ENCODE measurements at places on chromosomes 7 and 10.

DNA sequence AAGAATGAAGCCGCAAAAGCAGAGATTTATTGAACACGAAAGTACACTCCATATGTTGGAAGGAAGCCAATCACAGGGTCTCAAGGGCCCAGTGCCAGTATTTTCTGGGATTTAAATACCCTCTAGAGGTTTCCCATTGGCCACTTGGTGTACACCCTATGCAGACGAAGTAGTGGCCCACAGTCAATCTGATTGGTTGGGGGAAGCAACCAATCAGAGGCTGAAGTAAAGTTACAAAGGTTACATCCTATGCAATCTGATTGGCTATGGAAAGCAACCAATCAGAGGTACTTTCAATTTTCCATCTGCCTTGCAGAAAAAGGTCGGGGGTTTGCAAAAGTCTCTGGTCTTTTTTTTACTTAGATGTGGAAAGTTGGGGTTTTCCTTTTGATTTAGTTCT is 481.3 kb upstream of the NRP1 start:
- no peak for DNase-seq

DNA sequence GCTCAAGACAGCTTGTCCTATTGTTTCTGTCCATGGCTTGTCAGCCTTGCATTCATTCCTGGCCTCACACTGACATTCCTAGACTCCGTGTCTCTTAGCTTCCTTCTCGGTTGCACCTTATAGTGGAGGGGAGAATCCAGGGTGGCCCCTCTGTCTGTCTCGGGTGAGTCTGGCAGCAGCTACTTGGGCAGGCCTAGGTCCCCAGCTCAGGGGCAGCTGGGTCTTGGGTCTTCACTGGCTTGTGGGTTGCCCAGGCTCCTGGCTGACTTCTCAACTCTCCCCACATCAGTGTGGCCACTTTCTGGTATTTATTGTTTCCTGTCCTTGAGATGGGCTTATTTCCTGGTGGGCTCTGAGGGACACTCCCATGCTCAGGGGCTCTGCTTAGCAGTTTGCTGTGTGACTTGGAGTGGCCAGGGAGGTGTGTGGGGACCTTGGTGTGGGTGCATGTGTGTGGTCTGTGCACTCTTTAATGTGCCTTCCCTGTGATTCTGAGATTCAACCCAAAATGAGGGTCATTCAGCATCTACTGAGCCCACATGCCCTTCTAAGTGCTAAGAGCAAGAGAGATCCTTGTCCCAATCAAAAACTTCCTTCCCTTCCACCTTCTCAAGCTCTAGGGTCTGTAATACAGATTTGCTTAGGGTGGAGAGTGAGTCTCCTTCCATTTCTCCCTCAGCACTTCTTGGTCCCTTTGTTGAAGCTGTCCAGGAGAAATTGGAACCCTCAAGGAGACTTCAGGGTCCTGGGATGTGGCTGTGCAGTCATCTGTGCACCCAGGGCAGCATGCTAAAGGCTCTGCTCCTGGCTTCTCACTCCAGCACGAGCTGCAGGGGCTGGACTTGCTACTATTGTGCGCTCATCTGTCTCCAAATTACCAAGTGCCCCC is 20.1 kb downstream of the UPP1 start:
- no peak for DNase-seq

DNA sequence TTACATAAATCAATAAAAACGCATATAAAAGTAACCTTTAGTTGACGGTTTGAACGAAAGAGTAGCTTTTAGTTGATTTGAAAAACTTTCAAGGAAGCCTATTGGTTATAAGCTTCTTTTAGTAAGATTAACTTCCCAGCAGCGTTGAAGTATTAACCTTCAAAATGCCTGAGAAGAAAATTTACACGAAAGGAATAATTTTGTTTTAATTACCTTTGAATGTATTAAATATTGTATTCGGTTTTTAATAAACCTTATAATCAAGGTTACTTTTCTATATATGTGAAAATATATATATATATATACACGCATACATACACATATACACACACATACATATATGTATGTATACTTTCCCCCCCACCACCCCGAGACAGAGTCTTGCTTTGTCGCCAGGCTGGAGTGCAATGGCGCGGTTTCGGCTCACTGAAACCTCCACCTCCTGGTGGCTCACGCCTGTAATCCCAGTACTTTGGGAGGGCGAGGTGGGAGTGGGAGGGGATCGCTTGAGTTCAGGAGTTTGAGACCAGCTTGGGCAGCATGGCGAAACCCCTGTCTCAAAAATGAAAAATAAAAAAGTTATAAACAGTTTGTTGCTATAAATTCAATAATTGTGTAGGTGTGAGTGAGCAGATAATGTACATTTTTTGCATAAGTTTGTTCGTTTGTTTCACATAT is 57.6 kb upstream of the EZH2 start:
- peak; percentile 28 for DNase-seq

GRCh38 chr7:66928388-66928787 is 7.4 kb downstream of the TMEM248 start:
- DNase-seq, result no peak

DNA sequence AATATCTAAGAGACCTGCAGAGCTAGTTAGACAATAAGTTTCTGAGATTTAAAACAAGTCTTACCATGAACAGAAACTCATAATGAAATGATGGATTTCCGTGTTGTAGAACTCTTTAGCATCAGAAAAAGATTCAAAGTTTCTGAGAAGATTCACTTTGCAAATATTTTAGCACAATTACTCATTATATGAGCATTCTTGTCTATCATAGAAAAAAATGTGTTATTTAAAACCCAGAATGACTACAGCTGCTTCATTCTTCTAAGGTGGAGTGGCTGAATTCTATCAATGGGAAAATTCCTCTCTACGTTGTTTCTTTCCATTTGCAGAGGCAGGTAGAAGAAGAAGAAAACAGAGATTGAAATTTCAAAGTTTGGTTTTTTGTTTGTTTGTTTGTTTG is 21.0 kb upstream of the RALA start:
- no peak for DNase-seq

GRCh38 chr10:113053881-113054280 is 103.8 kb downstream of the TCF7L2 start:
- DNase-seq, result peak; percentile 77

- no peak for DNase-seq
These were observed 60.8 kb upstream of the BTRC start for GRCh38 chr10:101293007-101293723.

DNA sequence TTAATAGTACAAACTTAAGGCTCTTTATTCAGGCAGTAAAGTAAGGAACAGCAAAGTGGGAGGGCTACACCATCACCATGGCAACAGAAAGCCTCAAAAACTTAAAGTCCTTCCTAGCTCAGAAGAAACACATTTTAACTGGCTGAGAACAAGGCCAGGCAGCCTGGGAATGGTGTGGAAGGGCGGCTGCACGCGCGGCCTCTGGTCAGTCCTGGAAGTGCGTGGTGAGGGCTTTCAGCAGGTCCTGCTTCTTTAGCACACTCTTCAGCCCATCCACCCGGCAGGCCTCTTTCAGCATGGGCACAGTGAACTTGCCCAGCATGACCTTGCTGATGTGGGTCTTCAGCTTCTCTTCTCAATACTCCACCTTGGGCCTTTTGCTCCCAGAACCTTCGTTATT is 133.0 kb downstream of the CYP26A1 start:
- DNase-seq, result no peak

- DNase-seq, result no peak
These were observed 2.0 kb upstream of the ANLN start for GRCh38 chr7:36387435-36388231.

DNA sequence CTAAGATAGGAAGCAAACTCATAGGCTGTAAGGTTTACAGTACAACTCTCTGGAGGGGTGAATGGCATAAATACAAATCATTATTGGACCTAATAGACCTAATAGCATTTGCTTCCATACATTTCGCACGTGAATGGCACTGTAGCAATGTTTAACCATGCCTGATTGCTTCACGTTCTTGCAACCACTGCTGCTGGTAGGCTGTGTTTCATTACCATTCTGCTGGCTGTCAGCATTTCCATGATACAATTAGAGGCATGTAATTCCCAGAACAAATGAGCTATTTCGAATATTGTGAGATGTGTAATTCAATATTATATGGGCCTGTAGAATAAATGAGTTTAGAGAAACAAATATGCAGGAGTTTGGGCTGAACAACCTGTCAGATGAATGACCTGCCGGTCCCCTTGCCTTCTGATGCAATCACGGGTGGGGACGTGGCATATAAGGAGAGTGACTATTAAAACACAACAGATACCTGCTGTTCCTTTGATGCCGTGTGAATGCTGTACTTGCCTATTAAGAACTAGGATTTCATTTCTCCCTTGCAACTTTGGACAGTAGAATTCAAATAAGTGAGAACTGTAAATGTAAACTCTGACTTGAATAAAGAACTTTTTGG is 393.4 kb downstream of the ACTR3B start:
- DNase-seq, result no peak

- peak; percentile 77 for DNase-seq
These were observed 64.0 kb upstream of the TRIM8 start for GRCh38 chr10:102580230-102580629.

DNA sequence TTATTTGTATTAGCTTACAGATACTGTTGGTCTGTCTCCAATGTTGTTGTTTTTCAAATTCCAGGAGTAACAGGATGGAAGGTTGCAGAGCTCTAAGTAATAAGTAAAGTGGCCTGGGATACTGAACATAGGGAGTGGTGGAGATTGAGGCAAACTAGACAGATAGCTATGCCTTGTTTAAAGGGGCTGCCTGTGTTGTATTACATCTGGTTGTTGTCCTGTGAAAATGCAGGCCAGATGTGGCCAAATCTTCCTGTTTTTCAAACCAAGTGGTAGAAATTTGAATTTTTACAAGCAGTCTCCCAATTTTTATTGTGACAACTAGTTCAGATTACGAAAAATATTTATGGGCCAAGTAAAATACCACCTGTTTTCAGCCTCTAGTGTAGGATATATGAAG is 33.5 kb downstream of the BICC1 start:
- DNase-seq, result no peak

GRCh38 chr10:7550013-7550412 is 116.8 kb downstream of the ITIH5 start:
- DNase-seq, result no peak

DNA sequence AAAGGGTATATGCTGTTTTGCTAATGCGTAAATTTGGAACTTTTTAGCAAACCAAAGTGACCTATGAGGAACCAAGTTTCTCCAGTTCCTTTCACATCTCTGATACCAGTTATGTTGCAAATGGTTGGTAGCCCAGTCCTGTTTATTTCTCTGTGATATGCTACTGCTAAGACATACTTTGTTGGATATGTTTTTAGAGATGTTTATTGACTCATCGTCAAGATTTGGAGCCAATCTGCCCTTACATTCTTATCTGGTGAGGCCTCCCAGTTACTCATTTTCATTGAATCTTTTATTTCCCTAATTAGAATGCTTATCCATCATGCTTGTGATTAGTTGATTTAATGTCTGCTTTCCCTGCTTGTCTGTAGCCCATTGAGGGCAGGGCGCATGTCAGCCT is 58.9 kb downstream of the LRGUK start:
- peak; percentile 62 for DNase-seq

DNA sequence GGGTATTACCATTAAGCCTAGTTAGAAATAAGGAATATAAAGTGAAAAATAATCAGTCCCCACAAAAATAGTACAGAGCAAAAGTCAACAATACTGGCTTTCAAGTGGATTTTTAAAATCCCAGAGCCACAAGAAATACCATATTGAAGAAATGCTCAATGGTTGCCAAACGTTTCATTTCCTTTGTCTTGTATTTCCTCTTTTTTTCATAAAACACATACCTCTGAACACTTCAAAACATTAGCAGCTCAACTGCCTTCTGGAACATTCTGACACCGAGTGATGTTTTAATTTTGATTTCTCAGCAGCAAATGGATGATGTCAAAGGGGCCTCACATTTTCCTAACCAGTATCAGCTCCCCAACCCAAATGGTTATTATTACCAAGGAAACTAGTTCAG is 10.5 kb downstream of the NOD1 start:
- DNase-seq, result peak; percentile 29

- DNase-seq, result no peak
These were observed 187.9 kb upstream of the MALRD1 start for GRCh38 chr10:18860631-18861240.

DNA sequence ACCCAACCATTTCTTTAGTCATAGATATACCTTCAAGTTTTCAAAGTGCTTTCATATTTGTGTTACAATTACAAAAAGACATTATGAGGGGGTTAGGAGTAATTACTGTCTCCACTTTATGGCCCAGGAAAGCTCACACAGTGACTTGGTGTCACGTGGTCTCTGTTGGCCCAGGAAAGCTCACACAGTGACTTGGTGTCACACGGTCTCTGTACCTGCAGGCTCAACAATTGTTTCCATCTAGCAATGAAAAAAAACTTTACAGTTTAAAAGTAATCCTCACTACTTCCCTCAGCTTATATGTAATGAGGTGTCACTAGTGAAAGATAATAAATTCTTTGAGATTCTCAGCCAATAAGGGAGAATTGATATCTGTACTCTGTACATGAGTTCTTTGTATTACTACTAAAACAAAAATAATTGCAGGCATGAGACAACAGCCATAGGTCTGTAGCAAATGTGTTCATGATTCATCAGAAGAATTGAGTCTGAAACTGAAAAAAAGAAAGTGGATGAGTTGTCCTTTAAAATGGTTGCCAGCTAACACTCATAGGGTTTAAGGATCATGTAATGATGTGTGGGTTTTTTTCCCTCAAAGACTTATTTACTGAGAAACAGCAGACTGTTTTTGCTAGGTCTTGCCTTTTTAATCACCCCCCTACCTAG is 10.9 kb downstream of the OGDH start:
- DNase-seq, result peak; percentile 74

DNA sequence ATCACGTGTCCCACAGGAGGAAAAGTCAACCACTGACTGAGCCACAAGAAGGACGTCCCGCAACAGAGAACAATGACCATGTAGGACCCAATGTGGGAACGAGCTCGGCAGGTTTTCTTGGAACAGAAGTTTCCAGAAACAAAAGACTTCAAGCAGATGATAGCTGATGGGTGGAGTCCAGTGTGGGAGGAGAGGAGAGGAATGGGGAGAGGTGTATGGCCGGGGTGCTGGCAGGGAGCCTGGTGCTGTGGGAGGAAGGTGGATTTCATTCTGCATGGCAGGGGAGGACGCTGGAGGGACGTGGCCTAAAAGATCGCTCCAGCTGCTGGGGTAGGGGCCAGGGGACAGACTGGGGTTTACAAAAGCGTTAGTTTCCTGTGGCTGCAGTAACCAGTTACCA is 48.5 kb upstream of the LMTK2 start:
- no peak for DNase-seq
